ENCODE measurements at places on chromosomes 7 and 10. TPM values are rescaled to one million over a fixed set of nuclear protein-coding genes. Genes with fewer than 3 reads are reported as not detected.

- no peaks in the 10 kb centered on the region for H3K27me3 ChIP-seq
- no peaks in the 10 kb centered on the region for H3K4me1 ChIP-seq
- H3K4me3 ChIP-seq = no peak overlapping the region
- no peak for DNase-seq
- H3K27ac ChIP-seq = no peak overlapping the region
- H3K36me3 ChIP-seq = no peaks in the 10 kb centered on the region
Measured at GRCh38 chr7:104584620-104585019, 256.2 kb downstream of the LHFPL3 start.

Gene NUP205
- 134 TPM for total RNA-seq

Gene COL13A1
- total RNA-seq = not detected

Gene ZNF736
- 24.1 TPM for total RNA-seq

Gene CYP2C19
- total RNA-seq = not detected

DNA sequence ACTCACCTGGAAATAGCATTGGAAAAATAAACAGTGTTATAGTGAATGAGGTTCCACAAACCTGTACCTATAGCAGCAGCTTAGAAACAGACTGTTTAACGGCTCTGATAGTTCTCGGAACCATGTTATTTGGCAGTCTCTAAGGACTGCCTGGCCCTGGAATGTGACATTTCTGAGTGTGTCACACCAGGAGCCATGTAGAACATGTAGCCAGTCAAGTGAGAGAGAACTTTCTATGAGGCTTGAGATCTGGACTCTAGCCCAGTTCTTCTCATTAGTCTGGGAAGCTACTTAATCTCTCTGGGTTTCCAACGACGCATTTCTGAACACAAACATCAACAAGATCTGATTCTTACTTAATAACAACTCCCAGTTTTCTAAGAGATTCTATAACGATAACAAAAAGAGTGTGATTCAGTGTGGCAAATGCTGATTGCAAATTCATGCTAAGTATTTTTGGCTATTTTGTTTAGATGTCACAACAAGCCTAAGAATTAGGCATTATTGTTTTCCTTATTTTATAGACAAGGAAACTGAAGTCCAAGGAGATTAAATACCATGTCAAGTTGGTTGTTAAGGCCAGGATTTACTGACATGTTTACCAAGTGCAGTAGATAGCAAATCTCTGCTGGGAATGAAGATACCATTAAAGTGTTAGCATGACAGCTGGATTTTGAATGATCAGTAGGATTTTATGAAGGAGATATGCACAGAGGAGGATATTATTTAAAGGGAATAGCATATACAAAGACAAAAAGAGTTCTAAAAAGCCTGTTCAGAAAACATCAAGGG is 47.2 kb downstream of the APBB1IP start:
- no peak overlapping the region for H3K4me3 ChIP-seq
- H3K4me1 ChIP-seq = peaks cover 83% of the 10 kb centered on the region
- H3K27me3 ChIP-seq = no peaks in the 10 kb centered on the region
- DNase-seq = no peak
- no peaks in the 10 kb centered on the region for H3K36me3 ChIP-seq

- no peak overlapping the region for H3K4me3 ChIP-seq
- H3K4me1 ChIP-seq = no peaks in the 10 kb centered on the region
- no peak for DNase-seq
- no peaks in the 10 kb centered on the region for H3K36me3 ChIP-seq
Measured at GRCh38 chr7:66732439-66732838, 8.1 kb upstream of the RABGEF1 start.

- no peak for DNase-seq
- no peaks in the 10 kb centered on the region for H3K27me3 ChIP-seq
- no peak overlapping the region for H3K4me3 ChIP-seq
- no peaks in the 10 kb centered on the region for H3K36me3 ChIP-seq
Measured at GRCh38 chr7:52615021-52615695, 420.3 kb upstream of the POM121L12 start.

- H3K27ac ChIP-seq = no peak overlapping the region
- no peaks in the 10 kb centered on the region for H3K4me1 ChIP-seq
- no peak overlapping the region for H3K4me3 ChIP-seq
- no peak for DNase-seq
- no peaks in the 10 kb centered on the region for H3K27me3 ChIP-seq
- H3K36me3 ChIP-seq = no peaks in the 10 kb centered on the region
Measured at GRCh38 chr7:133355325-133355708, 102.4 kb downstream of the EXOC4 start.

Gene ASB13
- total RNA-seq = 6.8 TPM

Gene HOXA13
- not detected for total RNA-seq

GRCh38 chr10:73076360-73077183 is 20.1 kb downstream of the P4HA1 start:
- no peaks in the 10 kb centered on the region for H3K4me1 ChIP-seq
- no peak overlapping the region for H3K4me3 ChIP-seq
- peaks cover 11% of the 10 kb centered on the region for H3K36me3 ChIP-seq
- no peak overlapping the region for H3K27ac ChIP-seq
- no peaks in the 10 kb centered on the region for H3K27me3 ChIP-seq
- no peak for DNase-seq

GRCh38 chr10:21810582-21811244 is 192.8 kb downstream of the DNAJC1 start:
- H3K27ac ChIP-seq = no peak overlapping the region
- H3K4me3 ChIP-seq = no peak overlapping the region
- no peaks in the 10 kb centered on the region for H3K4me1 ChIP-seq
- no peaks in the 10 kb centered on the region for H3K27me3 ChIP-seq

DNA sequence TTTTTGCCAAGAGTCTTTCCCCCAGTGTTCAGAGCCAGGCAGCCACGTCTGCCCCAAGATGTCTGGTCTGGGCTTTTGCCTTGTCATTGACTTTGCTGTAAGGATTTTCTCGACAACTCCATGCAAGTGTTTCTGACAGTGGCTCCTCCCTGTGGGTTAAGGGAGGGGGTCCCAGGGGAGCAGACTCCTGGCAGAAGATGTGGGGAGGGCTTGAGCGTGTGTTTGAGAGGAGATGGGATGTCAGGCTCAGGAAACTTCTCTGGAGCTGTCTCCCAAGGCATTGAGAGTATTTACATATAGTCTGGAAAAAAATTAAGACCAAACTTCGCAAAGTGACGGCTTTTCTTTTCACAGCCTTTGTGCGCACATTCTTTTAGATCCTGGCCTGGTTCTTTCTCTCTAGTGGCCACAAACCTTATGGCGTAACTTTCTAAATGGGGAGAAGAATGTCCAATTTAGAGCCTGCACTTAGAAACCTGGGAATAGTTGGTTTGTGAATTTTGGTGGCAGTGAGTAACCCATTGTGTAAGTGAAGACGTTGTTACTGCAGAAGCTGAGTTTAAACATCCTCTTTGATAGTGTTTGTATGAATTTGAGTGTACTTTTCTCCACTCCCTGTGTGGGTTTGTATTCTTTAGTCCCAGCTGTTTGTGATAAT is 201.5 kb downstream of the LRMDA start:
- no peaks in the 10 kb centered on the region for H3K4me1 ChIP-seq
- no peaks in the 10 kb centered on the region for H3K36me3 ChIP-seq
- DNase-seq = no peak
- no peak overlapping the region for H3K4me3 ChIP-seq

DNA sequence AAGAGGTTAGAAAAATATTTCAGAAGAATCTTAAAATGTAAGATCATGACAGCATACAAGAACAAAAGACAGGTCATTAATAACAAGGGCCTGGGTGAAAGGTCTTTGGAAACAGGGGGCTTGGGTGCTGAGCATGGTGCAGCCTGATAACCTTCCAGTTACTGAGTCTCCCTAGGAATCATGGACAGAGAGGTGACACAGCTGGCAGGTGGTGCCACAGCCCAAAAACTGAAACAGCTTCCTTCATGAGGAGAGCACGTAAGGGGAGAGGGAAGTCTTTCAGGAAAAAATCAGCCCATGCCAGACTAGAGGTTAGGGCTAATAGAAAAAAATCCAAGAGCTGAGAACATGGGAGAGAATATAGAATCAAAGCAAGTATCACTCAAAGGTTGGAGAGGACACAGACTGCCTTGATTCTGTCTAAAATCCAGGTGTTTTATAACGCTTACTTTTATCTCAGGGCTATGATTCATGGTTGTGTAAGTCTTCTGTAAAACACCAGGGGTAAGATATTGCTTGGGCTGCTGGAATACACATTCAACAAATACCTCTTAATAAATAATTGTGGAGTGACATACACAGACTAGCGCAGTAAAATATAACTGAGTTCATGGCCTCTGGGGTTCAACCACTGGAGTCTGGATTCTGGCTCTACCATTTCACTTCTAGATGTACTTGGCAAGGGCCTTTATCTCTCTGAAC is 88.1 kb downstream of the SEMA3C start:
- H3K27me3 ChIP-seq = no peaks in the 10 kb centered on the region
- H3K4me1 ChIP-seq = no peaks in the 10 kb centered on the region
- DNase-seq = no peak
- no peaks in the 10 kb centered on the region for H3K36me3 ChIP-seq
- no peak overlapping the region for H3K27ac ChIP-seq

Gene ANKRD30A
- not detected for total RNA-seq

All from CD8-positive, alpha-beta memory T cell (primary cell).